ENCODE measurements at places on chromosomes 12 and 14.

GRCh38 chr14:47899685-47900084 lies 224.3 kb upstream of the MDGA2 start:
- no peak for DNase-seq

- DNase-seq: no peak
These were observed 60.3 kb downstream of the PPHLN1 start for GRCh38 chr12:42386308-42386707.

DNA sequence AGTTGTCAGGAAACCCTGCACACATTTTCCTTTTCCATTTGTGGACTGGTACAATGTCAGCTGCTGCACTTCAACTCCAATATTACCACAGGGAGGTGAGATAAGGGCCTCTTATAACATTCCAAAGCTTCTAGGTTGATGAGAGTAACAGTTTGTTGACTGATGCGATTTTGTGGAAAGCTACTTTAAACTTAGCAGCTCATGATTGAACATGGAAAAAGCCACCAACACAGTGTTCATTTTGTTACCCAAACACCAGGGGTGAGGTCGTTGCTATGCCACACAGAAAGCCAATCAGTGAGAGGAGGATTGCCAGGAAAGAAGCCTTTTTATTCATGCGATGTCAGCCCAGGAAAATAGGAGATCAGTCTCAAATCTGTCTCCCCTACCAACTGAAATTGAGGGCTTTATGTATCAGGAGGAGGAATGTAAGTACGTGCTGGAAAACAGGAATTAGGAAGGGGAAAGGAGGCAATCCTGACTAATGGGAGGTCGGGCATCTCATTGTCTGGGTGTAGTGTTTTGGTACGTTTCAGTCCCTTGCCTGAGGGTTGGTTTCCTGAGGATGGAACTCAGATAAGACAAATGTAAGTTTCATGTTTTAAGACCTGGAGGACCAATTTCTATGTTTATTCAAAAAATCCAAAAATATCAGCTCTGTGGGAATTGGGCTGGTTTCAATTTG lies 92.7 kb upstream of the PLEKHA5 start:
- DNase-seq: no peak

- DNase-seq: no peak
These were observed 838.3 kb upstream of the NOVA1 start for GRCh38 chr14:27435923-27436670.

DNA sequence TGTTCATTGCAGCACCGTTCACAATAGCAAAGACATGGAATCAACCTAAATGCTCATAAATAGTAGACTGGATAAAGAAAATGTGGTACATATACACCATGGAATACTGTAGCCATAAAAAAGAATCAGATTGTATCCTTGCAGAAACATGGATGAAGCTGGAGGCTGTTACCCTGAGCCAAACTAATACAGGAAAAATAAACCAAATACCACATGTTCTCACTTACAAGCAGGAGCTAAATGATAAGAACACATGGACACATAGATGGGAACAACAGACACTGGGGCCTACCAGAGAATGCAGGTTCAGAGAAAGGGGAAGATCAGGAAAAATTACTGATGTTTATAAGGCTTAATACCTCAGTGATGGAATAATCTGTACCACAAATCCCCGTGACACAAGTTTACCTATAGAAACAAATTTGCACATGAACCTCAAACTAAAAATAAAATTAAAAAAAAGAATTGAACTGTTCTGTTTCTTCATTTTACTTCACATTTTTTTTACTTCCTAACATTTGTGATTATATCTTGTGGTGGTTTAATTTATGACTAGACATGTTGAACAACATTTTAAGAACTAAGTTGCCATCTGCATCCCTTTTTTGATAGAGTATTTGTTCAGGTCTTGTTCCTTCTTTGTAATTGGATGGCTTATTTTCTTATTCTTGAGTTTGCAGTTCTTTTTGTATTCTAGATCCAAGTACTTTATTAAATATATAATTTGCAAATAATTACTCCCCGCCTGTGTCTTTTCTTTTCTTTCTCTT lies 835.2 kb downstream of the FSCB start:
- no peak for DNase-seq

DNA sequence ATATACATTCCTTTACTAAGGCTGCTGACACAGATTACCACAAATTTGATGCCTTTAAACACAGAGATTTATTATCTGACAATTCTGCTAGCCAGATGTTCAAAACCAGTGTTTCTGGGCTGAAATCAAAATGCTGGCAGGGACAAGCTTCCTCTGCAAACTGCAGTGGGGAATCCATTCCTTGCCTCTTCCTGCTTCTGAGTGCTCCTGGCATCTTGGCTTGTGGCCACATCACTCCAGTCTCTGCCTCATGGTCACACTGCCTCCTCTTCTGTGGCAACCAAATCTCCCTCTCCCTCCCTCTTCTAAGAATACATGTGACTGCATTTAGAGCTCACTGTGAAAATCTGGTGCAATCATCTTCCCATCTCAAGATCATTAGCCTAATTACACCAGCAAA lies 235.7 kb downstream of the TTC8 start:
- DNase-seq: no peak

- no peak for DNase-seq
These were observed 4.6 kb downstream of the IFI27 start for GRCh38 chr14:94115058-94115591.

GRCh38 chr12:32087306-32087705 lies 19.3 kb upstream of the BICD1 start:
- no peak for DNase-seq

- no peak for DNase-seq
These were observed 2.8 kb upstream of the WSB2 start for GRCh38 chr12:118063576-118064391.

GRCh38 chr12:12819752-12820311 lies 6.7 kb downstream of the DDX47 start:
- DNase-seq: no peak

- no peak for DNase-seq
These were observed 107.8 kb upstream of the ARID2 start for GRCh38 chr12:45621703-45622102.

- no peak for DNase-seq
These were observed 36.6 kb upstream of the CIT start for GRCh38 chr12:119913536-119914330.

GRCh38 chr12:132537049-132537448 lies 47.1 kb downstream of the FBRSL1 start:
- no peak for DNase-seq

DNA sequence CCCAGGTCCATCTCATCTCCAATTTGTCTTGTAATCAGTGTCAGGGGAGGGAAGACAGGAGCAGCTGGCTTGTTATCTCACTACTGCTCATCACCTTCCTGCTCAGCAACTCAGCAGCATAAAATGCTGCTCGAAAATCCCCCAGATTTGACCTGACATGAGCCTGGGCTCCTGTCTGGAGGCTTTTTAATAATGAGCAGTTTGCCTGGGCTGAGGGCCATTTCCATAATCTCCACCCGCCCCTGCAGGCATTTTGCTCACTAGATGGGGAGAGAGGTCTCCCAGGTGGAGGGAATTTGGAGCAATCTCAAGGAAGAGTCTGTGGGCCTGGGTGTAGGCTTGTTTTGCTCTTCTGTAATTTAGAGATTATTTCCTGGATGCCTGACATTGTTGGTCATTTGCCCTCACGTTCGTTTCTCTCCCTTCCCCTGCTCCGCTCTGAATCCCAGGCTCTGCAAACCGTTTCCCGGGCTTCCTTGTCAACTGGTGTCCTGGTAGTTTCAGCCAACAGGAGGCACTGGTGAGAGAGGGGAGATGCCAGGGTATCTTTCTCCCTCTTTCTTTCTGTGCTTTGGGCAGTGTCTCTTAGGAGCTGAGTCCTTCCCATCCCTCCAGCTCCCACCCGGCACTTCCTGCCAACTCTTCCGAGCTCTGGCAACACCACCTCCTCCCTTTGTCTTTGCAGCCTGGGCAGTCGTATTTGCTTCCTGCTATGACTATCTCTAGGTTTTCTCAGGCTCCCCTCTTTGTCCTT lies 299.2 kb downstream of the GLT1D1 start:
- no peak for DNase-seq

- no peak for DNase-seq
These were observed 10.9 kb upstream of the SYCP3 start for GRCh38 chr12:101750152-101750551.

GRCh38 chr12:126784328-126784921 lies 1482.5 kb upstream of the TMEM132C start:
- DNase-seq: no peak

GRCh38 chr12:65188179-65188701 lies 18.9 kb downstream of the LEMD3 start:
- no peak for DNase-seq

- DNase-seq: no peak
These were observed 74.8 kb downstream of the HECTD4 start for GRCh38 chr12:112307317-112308011.

DNA sequence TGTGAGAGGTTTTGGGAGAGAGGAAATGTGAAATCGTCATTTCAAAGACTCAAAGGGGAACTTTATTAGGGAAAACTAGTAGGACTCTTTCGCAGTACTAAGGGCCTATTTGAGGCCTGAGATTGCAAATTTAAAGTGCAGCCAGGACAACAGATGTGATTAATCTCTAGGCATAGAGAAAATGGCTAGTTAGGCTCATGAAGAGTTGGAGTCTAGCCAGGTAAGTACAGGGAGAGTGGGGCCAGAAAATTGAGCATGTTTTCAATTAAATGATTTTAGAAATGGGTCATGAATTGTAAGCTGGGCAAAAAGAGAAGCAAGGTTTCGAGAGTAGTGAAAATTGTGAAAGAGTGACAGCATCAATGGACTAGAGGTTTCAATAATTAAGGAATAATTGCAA lies 91.9 kb upstream of the LMNTD1 start:
- DNase-seq: no peak

DNA sequence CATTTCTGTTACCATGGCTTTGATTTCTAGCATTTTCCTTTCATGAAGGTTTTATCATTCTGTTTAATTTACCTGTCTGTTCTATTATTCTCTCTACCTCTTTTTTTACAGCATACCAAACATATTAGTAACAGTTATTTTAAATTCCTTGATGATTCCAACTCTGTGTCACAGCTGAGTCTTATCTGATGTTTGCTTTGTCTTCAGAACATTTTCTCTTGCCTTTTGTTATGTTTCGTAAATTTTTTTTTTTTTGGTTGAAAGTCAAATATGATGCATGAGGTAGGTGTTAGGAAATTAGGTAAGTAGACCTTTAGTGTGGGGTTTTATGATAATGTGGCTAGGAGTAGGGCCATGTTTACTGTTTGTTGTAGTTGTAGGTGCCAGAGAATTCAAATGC lies 496.4 kb downstream of the FOXG1 start:
- DNase-seq: no peak

- DNase-seq: no peak
These were observed 107.6 kb downstream of the ZNF664 start for GRCh38 chr12:124080649-124081048.

DNA sequence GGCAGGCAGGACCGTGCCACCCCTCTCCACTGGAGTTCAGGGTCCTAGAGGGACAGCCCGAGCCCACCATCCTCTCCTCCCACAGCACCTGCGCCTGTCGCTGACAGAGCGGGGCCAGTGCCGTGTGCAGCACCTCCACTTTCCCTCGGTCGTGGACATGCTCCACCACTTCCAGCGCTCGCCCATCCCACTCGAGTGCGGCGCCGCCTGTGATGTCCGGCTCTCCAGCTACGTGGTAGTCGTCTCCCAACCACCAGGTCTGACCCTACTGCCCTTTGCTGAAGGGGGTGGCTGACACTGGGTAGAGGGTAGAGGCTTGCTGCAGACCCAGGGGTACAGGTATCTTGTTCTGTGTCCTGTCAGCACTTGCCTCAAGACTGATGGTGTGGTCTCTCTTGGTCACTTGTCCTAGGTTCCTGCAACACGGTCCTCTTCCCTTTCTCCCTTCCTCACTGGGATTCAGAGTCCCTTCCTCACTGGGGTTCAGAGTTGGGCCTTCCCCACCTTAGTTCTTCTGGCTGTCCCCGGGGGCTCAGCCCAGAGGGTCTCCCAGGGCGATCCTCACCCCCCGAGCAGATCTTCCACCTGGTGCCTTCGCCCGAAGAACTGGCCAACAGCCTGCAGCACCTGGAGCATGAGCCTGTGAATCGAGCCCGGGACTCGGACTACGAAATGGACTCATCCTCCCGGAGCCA lies 42.0 kb downstream of the SH2B3 start:
- peak; percentile 32 for DNase-seq

- no peak for DNase-seq
These were observed 12.3 kb downstream of the EMP1 start for GRCh38 chr12:13208533-13209435.

DNA sequence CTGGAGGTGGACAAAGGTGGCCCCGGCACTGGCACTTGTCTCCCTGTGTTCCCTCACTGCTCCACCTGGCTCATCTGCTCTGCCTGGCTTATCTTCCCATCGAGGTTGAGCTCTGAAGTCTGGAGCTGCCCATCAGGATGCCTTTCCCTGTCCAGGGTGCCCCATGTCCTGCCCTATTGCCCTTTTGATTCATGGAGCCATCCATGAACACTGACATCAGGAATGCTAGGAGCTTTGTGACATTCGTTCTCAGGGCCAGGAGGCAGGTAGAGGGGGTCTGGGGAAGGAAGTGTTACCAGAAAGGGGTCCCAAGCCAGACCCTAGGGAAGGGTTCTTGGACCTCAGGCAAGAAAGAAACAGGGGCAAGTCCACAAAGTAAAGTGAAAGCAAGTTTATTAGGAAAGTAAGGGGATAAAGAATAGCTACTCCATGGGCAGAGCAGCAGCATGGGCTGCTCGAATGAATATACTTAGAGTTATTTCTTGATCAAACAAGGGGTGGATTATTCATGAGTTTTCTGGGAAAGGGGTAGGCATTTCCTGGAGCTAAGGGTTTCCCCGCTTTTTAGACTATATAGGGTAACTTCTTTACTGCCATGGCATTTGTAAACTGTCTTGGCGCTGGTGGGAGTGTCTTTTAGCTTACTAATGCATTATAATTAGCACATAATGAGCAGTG lies 51.6 kb downstream of the RIN3 start:
- DNase-seq: no peak

DNA sequence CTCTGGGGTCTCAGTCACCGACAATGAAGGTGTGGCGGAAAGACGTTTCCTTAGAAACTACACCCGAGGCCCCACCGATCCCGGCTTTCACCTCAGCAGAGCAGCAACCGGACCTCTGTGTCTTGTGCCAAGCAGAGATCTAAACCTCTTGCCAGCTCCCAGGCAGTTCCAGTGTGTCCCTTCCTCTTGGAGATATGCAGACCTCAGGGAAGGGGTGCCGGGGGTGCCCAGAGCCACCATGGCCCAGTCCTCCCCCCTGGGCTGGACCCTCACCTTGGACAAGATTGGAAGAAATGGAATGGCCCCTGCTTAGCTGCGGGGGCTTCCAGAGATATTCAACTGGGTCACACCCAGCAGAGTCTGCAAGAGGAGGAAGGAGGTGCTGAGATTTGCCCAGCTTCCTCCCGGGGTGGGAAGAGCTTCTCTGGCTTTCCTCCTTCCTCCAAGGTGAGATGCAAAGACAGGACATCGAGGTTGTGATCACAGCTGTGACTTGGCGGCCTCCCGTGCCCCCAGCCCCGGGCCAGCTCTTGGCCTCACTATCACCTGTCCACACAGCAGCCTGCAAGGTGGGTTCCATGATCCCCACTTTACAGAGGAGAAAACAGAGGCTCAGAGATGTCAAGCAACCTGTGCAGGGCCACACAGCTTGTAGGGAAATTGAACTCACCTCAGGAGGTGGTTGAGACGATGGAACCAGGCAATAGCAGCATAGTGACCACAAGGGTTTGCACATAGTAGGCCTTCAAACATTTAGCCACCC lies 281.7 kb upstream of the RTL1 start:
- peak; percentile 45 for DNase-seq

- no peak for DNase-seq
These were observed 143.5 kb upstream of the FKBP4 start for GRCh38 chr12:2651068-2651965.

Measured in right forelimb (tissue), 1 donor.